Prostate gland (tissue), 2 donors: ENCODE measurements at places on chromosomes 3 and 15.

GRCh38 chr15:69357773-69358771, 56.1 kb upstream of the KIF23 start:
- no peak for DNase-seq

DNA sequence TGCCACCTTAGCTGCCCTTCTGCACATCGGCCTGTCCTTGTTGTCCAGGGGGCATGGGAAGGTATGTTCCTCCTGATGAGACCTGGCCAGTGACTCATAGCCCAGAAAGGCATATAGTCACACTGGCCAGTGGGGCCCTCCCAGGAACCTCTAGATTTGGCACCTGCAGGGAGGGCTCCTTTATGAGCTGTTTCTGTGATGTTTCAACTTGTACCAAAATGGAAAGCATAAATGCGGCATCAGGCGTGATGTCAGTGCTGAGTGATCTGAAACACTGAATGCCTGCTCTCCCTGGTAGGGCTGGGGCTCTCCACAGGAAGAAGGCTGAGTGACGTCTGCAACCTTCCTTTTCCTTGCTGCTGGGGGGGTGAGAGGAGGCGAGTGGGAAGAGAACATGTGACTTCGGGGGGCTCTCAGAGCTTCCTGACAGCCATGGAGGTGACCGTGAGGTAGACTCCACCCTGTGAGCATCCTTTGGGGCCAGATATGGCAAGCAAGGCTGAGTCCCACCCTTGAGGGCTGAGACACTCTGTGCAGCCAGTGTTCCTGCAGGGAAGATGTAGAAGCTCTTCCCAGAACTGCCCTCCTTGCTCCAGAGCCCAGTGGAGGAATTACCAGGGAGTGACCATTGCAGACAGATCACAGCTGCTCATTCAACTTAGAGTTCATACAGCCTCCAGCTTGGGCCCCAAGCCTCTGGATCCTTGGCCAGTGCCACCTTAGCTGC, 37.1 kb upstream of the APEH start:
- DNase-seq, result no peak

DNA sequence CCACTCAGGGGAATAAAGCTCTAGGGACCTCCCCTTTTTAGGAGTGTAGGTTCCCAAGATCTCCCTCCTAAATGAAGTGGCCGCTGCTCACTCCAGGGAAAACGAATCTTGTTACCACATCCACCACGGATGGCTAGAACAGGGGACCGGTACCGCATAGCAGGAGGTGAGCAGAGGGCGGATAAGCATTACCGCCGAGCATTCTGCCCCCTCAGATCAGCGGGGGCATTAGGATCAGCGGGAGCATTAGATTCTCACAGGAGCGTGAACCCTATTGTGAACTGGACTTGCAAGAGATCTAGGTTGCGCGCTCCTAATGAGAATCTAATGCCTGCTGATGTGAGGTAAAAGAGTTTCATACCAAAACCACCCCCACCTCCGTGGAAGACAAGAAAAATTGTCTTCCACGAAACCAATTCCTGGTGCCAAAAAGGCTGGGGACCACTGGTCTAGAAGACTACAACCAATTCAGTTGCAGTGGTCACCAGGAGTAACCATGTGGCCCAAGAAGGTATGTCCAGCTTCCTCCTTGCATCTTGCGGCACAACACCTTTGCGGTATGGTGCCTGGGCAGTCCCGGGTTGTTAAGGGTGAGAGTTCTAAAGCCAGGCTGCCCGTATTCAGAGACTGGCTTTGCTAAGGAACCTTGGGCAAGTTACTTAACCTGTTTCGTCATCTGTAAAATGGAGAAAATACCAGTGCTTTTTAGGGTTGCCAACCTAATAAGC, 1.1 kb upstream of the SS18L2 start:
- no peak for DNase-seq

- DNase-seq, result peak; percentile 13
Measured at GRCh38 chr3:108512671-108513070, 2.3 kb upstream of the MYH15 start.

DNA sequence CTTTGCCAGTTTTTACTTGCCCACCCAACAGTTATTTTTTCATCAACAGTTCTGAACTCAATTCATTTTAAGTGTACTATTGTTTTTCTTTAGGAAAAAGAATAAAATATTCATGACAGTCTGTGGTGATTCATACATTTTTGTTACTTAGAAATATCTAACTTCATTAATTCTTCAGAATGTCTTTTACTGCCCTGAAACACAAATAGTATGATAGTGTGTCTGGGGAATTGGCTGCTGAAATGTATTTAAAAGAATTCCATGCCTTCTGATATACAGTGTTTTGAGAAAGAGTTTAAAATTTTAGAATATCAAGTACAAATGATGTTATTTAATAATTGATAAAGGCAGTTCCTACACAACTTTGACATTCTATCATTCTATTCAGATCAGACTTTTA, 854.1 kb downstream of the NAALADL2 start:
- no peak for DNase-seq

- no peak for DNase-seq
Measured at GRCh38 chr3:123283657-123284398, 82.1 kb downstream of the SEC22A start.

DNA sequence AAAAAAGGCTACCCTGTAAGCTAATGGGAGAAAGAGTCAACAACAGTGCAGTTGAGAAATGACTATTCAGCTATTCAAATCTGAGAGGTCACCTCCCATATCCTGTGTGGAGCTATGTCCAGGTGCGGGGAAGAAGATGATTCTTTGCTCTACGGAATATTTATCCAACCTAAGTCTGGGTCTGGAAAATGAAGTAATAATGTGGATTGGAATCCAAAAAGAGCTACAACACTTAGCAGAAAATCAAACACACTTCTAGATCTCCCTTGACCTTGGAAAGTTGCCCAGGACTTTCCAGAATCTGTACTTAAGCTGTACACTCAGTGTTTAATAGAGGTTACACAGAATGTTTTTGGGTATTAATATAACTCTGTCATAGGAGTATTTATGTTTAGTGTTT, 251.9 kb downstream of the NAALADL2 start:
- DNase-seq, result no peak

DNA sequence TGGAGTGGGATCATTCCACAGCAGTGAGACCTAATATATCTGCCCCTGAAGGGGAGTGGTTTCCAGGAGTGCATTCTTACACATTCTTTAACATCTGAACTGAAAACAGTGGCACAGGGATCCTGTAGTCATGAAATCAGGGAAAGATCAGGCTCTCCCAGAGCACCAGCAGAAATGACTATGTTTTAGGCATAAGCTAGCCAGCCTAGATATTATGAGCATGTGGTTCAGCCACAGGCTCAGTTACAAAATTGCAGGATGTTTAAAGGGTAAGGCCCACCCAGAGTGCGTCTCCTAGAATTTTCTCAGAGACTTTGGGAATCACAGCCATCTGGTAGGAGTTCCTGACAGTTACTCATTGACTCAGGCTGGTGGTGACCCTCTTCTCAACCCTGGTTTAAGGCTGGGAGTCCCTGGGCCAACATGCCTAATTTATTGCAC, 20.9 kb downstream of the FSTL1 start:
- DNase-seq, result no peak

DNA sequence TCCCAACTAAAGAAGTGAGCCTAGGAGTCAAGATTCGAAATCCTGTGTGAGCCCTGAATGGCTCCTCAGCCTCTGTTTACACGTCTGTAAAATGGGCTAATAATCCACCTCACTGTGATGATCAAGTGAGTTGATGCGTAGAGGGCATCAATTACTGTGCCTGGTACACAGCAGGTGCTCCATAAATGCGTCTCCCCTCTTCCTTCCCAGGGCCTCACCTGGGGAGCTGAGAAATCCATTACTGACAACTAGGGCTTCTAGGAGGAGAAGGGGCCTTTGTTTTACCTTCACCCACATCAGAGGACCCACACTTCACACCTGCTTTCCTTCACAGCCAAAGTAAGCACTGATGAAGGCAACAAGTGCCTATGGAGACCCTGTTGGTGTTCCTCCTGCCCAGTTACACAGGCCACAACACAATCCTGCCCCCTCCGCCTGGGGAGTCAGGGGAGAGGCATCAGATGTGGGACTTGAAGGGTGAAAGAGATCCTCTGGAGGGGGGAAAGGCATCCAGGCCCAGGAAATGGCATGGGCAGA, 1.4 kb downstream of the CIB2 start:
- DNase-seq, result no peak

DNA sequence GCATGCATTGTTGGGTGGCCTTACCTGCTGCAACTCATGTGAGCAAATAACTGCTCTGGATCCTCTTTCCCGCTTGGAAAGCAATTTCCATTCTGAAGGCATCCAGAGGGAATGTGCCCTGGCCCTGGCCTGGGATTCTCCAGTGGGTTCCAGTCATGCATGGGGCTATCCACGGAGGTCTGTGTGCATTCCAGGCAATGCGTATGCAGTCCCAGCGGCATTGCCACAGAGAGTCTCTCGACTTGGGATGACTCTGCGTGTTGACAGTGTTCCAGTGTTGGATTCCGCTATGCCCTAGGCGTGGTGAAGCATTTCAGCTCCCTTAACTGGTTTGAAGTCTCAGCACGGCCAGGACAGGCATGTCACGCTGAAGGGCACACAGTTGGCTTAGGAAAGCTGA, 113.9 kb downstream of the SNRPN start:
- no peak for DNase-seq

GRCh38 chr3:127572735-127573134, 17.8 kb downstream of the TPRA1 start:
- DNase-seq, result no peak

- DNase-seq, result no peak
Measured at GRCh38 chr3:168839653-168840052, 743.9 kb upstream of the GOLIM4 start.

- no peak for DNase-seq
Measured at GRCh38 chr15:80159301-80159700, 6.5 kb downstream of the FAH start.

DNA sequence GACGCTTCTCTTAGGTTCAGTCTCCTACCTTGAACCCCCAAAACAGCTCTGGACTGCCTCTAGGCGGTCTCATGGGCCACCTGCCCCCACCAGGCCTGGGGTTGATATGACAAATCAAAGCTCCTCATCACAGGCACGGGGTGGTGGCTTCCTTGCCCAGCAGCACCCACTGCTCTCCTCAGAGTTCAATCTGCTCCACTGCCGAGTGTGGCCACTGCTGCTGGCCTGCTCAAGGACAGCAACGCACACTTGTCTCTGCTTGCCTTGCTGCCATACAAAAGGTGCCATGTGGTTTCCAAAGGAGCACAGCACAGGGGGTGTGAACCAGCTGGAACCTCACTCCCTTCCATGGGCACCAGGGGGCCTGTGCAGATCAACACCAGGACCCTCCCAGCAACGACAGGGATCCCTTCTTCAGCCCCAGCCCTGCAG, 10.2 kb downstream of the KBTBD13 start:
- peak; percentile 24 for DNase-seq

GRCh38 chr15:90840954-90841353, 27.4 kb upstream of the FURIN start:
- DNase-seq, result no peak

DNA sequence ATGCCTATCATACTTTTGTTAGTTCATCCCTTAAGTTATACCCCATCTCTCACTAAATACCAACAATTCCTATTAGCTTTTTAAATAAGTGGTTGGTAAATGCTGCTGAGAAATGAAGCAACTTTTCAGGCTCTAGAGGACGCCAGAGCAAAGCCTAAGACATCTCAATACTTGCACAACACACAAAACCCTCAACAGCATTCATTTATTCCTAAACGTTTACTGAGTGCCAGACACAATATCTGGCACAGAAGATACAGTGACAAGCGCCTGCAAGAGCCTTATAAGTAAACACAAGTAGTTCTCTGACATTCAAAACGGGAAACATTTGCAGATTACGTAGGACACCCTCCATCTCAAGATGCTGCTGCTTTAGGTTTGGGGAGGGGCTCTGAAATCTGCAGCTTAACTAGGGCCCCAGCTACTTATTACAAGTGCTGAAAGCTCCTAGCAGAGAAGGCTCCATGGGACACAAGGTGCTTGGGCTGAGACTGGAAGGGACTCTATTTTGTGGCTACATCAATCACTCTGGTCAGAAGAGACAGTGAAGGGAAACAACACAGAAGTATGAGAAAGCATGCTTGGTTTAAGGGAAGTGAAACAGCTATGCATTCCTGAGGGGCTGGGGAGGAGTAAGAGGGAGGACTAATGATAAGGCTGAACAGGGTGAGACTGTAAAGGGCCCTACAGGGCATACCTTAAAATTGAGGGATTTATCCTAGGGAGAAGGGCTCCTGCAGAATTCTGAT, 311.3 kb downstream of the PLCL2 start:
- DNase-seq, result no peak

DNA sequence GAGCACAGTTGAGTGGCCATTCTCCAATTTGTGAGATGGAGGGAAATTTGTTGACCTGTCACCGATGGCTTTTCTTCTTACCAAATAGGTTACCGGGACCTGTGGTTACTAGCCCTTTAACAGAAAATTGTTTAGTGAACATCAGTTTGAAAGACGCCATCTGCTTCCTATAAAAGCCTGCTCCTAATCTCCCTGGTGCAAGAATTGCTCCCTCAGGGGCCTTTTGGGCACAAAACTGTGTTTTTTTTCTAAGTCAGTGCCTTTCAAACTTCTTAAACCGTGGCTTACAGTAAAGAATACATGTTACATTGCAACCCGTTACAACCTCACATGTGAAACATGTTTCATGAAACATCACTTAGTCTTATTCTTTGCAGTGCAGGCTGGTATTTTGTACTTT, 15.0 kb downstream of the CACNA2D3 start:
- DNase-seq, result no peak

DNA sequence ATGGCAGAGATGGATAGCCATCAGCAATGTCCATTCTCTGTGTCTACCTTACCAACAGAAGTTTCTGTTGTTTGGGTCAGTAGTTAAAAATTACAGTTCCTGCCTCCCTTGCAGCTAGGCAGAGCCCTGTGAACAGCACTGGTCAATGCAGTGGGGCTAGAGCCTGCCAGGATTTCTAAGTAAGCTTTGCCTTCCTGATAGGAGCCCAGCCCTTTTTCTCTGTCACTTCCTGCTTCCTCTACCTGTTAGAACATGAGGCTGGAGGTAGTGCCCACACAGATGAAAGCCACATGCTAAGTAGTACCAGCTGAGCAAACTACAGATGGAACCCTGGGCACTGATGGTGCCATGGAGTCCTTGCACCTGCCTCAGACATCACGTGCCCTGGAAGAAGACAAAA, 45.0 kb downstream of the MGLL start:
- no peak for DNase-seq

DNA sequence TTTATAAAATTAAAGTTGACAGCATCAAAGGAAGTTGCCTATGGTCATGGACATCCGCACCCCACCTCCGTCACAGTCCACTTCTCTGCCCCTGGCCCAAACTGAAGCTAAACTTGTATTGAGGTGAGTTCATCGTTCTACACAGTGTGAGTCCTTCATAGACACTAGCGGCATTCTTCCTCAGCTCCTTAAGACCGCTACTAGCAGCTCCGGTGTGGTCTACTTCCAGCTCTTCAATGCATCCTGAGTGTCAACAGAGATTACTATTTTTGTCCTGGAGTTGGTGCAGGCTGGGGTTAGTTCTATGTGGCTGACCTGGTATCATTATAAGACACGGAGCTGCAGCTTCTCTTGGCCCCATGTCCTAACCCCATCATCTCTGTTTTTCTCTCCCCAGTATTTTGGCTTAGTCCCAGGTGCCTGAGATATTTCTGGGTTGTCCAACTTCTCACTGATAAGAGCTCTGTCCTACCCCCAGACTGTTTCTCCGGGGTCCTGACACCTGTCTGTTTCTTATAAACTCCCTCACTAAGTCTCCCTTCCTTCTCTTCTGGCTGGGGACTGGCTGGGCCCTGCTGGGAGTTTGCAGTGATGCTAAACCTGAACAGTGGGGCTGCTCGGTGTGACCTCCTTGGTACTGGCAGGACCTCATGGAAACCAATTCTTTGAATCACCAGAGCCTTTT, 169.2 kb upstream of the ATP10A start:
- DNase-seq, result no peak

GRCh38 chr3:156511987-156512677, 42.8 kb downstream of the SSR3 start:
- no peak for DNase-seq

- DNase-seq, result peak; percentile 43
Measured at GRCh38 chr3:156751461-156752025, 74.6 kb upstream of the LEKR1 start.
